ENCODE measurements at places on chromosomes 7 and 10.

GRCh38 chr10:34045571-34046190 lies 711.2 kb upstream of the NRP1 start:
- no peak for DNase-seq

DNA sequence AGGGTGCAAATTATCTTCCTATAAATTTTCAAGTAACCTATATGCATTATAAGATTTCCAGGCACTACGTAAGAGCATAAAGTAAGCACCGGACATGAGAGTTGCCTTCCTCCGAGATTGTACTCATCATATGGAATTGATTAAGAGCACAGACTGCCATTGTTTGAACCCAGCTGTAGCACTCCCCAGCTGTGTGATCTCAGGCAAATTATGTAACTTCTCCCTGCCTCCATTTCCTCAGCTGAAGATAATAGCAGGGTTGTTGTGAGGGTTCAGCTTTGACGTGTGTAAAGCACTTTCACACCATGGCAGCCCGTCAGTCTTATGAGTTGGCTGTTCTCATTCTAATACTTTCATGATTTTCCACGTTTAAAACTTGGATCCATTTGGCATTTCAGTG lies 122.6 kb downstream of the ITIH5 start:
- no peak for DNase-seq

DNA sequence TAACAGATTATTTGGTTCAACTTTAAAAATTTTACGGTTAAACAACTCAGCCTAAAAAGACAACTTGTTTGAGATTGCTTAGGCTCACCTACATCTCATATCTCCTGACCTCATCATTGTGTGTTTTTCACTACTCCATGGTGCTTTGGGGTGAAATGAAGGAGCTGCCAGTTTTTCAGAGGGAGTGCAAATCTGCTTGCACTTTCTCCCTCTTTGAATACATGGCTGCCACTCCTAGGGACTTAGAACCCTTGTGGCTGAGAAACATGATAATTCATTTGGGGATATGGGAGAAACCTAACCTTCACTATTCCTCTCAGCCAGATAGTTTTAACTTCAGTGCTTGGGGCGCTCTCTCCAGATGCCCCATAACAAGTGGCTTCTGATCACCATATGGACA lies 2.7 kb downstream of the CCSER2 start:
- no peak for DNase-seq

DNA sequence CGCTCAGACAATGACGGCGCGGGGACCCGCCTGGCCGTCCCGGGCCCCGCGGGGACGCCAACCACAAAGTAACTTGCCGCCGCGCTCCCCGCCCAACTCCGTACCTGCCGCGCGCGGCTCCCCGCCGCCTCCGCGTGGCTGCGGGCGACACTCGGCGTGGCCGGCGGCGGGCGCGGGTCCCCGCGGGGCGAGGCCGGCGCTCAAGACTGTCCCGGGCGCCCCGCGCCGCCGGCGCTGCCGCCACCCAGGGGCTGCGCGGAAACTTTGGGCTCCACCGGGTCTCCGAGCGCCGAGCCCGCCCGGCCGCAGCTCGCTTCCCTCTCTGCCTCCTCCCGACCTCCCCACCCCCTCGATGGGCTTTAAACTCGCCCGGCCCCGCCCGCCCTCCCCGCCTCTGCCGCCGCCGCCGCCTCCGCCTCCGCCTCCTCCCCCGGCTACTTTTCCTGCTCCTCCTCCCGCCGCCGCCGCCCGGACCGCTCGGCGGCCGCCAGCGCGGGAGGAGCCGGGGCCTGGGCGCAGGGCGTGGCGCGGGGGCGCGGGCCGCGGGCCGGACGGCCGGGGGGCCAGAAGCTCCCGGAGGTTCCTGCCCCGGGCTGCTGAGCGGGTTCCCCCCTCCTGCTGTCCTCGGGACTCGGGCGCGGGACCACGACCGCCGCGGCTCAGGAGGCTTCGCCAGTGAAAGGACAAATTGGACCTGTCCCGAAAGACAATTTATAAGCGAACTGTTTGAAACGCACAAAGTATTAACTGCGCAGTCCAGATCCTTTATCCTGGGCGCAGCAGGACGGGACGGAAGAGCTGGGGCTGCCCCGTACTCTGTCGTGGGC lies 10.6 kb upstream of the GRB10 start:
- no peak for DNase-seq

GRCh38 chr7:194252-195009 lies 2.1 kb downstream of the FAM20C start:
- DNase-seq = no peak

- no peak for DNase-seq
These were observed 74.2 kb downstream of the EZH2 start for GRCh38 chr7:148809856-148810255.
